ENCODE measurements at places on chromosomes 1 and 21.
A peak's percentile ranks its signal among the peaks of the same experiment; 100 is the strongest.

DNA sequence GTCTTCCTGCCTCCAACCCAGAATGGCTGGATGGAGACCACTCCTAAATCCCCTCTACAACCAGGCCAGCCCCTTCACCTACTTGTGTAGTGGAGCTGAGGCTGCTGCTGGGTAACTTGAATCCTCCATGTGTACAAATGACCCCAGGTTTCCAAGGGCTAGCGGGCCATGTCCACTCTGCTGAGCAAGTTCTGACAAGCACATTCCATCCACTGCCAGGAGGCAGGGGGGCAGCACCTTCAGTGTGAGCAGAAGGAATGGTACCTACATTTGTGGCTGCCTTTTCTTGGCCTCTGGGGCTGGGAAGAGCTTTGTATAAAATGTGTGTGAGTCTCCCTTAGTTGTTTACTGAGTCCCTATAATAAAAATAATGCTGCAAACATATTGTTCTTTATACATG, 14.5 kb downstream of the KIAA0040 start:
- no peak for DNase-seq

GRCh38 chr21:42414928-42415769, 11.4 kb downstream of the UBASH3A start:
- DNase-seq, result peak; percentile 70

DNA sequence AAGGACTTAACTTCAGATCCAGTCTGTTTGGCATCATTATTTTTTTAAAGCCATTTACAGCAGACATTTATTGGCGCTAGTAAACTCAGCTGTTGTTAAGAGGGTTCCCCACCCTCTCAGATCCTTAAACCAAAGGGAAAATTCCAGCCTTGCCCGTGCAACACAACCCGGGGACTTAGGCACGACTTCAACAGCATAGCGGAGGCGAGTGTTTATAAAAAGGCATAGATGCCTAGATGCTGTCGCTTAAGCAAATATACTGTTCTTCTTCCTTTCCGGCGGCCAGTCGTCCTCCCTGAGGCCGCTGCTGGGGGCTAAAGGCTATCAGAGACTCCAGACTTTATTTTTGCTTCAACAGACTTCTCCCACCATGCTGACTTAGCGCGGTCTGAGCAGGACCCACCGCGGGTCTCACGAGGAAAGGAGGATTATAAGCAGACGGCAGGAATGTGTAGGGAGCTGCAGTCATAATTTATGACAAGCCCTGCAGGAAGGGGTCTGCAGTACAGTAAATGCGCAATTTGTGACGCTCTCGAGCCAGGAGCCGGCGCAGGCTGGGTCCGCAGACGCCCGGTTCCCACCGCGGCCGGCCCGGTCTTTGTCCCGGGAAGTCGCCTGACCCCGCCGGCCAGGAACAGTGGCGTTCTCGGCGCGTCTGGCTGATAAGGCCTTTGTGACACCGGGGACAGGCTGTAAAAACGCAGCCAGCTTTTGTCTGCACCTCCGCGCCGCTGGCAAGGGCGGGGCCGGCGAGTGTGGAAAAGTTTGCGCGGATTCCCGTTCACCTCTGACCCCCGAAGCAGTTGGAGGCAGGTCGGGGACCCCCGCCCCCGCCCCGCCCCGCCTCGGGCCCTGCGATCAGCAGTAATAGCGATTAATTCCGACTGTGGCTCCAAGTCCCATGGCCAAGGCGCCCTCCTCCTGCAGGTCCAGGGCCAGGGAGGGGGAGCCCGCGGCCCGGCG, 61.2 kb upstream of the ARHGEF16 start:
- DNase-seq, result no peak

GRCh38 chr21:26050857-26051256, 119.7 kb downstream of the APP start:
- no peak for DNase-seq

- no peak for DNase-seq
These were observed 2.4 kb upstream of the THEM5 start for GRCh38 chr1:151855933-151856332.

- DNase-seq, result peak; percentile 26
These were observed 3.5 kb downstream of the SLC66A1 start for GRCh38 chr1:19315378-19316198.

All from ACHN (cell line).